Activated CD4-positive, alpha-beta memory T cell treated with anti-CD3 and anti-CD28 coated beads for 36 hours (primary cell): ENCODE measurements at places on chromosomes 6 and 20.

DNA sequence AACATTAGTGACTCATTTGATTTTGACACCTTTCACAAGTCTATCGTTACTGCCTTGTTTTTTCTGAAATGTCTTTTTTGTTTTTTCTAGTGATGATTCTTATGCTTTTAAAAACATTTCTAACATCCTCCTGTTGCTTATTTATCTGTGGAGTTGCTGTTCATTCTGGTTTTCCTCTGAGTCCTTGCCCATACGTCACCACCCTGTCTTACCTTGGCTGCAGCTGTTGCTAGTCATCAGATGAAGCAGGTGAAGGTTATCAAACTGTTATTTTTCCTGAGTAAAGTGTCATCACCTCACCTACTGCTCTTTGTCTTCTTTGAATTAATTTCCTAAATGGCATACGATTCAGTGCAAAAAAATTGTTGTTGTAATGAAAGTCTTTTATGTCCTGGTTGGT is 376.6 kb downstream of the GRIK2 start:
- DNase-seq = no peak

- DNase-seq = no peak
These were observed 77.5 kb upstream of the GATA5 start for GRCh38 chr20:62553136-62553837.

DNA sequence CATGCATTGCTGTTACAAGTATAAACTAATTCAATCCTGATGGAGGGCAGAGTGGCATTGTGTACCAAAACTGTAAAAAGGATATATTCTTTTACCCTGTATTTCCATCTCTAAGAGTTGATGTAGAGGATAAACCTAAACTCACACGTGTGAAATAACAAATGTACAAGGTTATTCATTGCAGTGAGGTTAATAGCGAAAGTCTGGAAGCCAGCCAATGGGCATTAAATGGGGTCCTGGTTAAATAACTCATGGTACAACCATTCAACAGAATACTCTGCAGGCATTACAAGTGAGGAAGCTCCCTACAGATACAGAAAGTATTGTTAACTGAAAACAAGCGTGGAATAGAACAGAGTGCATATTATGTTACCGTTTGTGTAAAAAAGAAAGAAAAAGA is 56.9 kb downstream of the BCAS1 start:
- no peak for DNase-seq

DNA sequence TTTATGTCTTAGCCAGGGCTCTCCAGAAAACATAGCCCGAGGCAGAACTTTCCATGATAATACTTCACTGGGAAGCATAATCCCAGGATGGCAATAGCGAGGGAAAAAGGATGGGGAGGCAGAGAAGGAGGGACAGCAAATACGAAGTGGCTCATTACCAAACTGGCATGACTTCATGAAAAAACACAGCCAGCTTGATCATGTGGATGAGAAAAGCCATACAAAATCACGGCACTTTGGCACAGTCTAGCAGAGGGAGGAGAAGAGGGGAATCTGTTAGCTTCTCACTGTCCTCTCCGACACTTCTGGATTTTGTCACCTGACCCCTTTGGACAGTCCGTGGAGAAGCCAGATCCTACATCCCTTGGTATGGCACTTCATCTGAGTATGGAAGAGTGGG is 212.5 kb upstream of the GRIK2 start:
- no peak for DNase-seq

DNA sequence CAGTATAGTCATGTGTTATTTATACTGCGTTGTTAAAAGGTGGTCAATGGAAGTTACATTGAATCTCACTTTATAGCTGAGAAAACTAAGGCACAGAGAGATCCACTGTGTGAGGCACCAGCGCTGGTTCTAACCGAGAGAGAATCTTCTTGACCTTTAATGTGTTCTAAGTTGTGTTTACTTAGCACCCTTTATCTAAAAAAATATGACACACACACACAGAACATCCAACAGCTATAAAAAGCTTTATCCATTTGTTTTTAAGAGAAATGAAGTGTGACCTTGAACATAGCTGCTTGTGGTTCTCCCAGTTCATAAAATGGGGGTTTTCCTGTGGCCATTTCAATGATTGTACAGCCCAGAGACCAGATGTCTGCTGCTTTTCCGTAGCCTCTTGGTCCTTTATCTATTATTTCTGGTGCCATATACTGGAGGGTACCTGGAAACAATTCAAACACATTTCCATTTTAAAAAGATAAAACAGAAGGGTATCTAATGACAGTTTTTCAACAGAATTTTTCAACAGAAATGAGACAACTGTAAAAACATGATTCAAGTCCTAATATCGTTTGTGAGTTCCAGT is 54.8 kb upstream of the MAP7 start:
- DNase-seq = no peak

DNA sequence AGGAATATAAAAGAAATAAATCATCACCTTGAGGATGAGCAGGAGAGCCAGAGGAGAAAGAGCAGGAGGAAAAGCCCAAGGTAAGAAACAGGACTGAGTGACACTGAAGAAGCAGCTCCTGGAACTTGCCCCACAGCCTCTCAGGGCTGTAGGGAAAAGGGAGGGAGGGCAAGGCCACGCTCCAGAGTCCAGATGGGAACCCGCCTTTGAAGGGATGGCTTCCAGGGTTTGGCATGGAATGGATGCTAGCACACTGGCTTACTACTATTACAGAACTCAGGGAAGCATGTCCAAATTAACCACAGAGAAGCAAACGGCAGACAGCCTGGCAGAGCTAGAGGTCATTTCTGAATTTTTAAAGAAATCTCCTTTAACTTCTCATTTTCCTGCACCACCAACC is 26.8 kb downstream of the RALGAPA2 start:
- no peak for DNase-seq

GRCh38 chr20:46962452-46963195 is 68.0 kb downstream of the EYA2 start:
- no peak for DNase-seq

- DNase-seq = no peak
These were observed 13.9 kb downstream of the AFDN start for GRCh38 chr6:167840526-167841179.

- DNase-seq = no peak
These were observed 345.9 kb upstream of the MANEA start for GRCh38 chr6:95231416-95231815.

DNA sequence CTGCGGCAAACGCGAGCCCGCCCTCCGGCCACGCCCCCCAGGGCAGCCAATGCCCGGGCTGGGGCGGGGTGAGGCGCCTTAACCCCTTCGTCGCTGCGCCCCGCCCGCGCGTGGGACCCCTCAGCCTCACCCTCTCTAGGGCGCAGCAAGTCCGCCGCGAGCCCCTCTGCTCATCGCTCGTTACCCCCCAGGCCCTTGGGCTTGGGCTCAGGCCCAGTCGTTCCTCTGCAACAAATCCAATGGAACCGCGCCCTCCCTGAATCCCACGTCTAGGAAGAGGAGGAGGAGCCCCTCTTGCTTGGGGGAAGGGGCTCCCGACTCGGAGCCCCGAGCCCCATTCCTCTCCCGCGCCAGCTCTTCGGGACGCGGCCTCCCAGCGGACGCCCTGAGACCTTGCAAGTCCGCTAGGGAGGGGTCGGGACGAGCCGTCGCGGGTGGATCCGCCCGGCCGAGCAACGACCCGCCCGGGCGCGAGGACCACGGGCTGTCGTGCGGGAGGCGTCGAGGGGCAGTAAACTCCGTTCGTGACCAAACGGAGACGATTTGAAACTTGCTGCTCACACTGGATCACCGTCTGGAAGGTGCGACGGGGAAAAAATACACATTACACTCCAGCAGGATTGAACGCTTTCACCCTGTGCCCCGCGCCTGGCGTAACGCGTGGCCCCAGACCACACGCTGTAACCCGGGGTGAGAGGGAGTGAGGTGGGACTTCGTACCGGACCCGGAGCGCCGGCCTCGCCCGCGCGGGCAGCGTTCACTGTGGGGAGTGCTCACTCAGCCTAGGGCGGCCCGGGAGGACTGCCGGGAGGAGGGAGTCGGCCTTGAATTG is 477 bp upstream of the LZTS3 start:
- peak; percentile 92 for DNase-seq

GRCh38 chr6:142728364-142728763 is 216.6 kb downstream of the HIVEP2 start:
- no peak for DNase-seq

DNA sequence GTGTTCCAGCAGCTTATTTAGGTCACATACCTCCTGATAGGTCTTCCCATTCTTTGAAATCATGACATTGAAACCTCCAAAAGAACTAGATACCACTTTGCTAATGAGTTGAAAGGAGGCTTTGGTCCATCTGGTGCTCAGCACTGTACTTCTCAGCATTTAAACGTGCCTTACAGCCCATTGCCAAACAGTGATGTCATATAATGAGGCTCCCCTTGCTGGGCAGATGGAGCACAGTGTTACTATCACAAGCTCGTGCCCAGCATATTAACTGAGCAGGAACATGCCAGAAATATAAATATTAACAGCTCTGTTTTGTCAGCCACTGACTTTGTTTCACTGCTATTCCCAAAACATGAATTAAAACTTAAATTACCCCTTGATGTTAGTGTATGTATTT is 25.5 kb upstream of the MAPK13 start:
- DNase-seq = no peak

GRCh38 chr6:27720607-27721580 is 191.3 kb downstream of the OR2B2 start:
- peak; percentile 33 for DNase-seq

DNA sequence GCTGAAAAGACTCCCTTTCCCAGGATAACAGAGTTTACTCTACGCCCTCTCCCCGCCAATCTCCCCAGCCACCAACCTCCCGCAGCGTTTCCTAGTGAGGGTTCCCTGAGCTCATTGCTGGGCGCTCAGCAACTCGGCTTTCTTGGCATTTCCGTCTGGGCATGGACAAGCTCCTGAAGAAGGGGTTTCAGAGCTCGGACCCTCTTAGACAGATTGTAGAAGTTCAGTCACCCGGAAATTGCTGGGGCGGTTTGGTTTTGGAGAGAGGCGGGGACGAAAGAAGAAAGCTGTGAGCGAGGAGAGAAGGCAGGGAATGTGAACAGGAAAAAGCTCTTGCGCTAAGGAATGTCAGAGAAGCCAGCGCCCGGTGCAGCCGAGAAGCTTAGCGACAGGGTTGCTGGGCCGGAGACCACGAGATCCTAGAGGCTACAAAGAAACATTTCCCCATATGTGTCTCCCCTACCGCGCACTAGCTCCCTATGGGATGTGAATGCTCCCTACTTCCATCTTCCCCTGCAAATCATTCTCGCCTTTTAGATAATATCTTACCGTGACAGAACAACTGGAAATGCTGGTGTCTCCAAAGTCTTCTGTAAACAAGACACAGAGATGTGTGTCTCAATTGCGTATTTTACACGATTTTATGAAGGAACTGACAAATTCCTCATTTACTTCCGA is 15.8 kb downstream of the POM121L2 start:
- DNase-seq = no peak

GRCh38 chr6:54194067-54194466 is 82.8 kb downstream of the MLIP start:
- no peak for DNase-seq

- DNase-seq = no peak
These were observed 1349.8 kb upstream of the GJE1 start for GRCh38 chr6:140782941-140783340.

GRCh38 chr6:121652726-121653623 is 217.5 kb downstream of the GJA1 start:
- no peak for DNase-seq

- no peak for DNase-seq
These were observed 82.6 kb downstream of the TBX18 start for GRCh38 chr6:84681693-84682326.

DNA sequence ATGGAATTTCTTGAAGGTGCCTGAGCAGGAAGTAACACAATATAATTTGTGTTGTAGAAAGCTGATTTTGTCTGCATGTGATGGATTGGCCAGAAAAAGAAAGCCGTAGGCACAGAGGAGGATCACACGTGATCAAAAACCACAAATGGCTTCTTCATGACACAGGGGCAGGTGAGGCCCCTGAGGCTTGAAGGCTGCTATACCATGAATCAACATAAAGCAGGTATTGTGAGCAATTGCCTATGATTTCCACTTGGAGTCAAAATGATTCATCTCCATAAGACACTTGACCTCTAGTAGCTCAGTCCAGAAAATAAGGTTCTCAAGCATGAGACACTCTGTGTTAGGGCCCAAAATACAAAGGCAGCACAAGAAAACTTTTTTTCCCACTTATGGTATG is 42.4 kb upstream of the EYA4 start:
- no peak for DNase-seq

- DNase-seq = no peak
These were observed 203.0 kb downstream of the FARS2 start for GRCh38 chr6:5464099-5464885.

DNA sequence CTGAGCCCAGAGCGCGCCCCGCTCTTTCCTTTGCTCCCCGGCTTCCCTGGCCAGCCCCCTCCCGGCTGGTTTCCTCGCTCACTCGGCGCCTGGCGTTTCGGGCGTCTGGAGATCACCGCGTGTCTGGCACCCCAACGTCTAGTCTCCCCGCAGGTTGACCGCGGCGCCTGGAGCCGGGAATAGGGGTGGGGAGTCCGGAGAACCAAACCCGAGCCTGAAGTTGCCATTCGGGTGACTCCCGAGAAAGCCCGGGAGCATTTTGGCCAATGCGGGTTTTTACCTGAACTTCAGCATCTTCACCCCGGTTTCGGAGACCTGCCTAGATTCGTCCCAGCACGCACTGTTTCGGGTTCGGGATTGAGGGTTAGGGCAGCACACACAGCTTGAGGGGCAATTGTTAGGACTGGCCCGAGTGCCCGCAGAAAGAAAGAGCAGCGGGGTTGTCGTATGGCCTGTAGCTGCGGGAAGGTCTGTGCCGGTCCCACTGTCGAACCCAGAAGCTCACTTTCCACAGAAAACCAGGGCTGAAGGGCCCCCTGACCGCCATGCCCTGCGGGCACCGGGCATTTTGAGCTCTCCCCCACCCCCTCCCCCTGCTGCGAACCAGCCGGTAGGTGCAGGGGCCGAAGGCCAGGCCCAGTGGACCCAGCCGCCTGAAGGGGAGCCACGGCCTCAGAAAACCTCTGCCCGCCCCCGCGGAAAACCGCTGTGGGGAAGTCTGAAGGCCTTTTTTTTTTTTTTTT is 2.1 kb downstream of the FOXP4 start:
- peak; percentile 75 for DNase-seq

DNA sequence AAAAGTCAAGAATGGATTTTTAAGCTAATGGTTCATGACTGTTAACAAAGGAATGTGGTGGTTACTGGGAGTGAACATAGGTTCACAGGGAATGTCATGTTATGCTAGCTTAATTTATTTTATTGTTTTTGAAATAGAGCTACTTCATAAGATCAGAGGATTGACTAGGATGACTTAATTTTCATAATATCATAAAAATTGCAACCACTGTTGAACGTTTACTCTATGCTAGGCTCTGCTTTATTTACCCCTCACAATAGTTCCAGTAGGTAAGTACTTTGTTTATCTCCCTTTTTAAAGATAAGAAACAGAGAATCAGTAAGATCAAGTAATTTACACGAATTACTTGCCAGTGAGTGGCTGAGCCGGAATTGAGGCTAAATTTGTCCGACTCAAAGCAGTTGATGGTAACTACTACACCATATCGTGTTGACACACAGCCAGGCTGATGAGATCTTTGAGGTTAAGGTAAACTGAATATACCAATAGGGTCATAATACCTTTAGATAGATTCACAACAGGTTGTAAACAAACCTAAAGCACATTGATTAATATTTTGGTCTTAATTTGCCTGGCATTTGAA is 194.6 kb upstream of the CITED2 start:
- DNase-seq = no peak

GRCh38 chr6:36122495-36123269 is 7.6 kb upstream of the MAPK13 start:
- no peak for DNase-seq

- DNase-seq = peak; percentile 91
These were observed 17.4 kb upstream of the TBC1D22B start for GRCh38 chr6:37239950-37240713.

GRCh38 chr6:87702589-87702945 is 534 bp upstream of the AKIRIN2 start:
- DNase-seq = no peak

GRCh38 chr6:153092082-153093013 is 38.7 kb downstream of the RGS17 start:
- no peak for DNase-seq
